ENCODE measurements at places on chromosomes 4 and X. TPM values are rescaled to one million over a fixed set of nuclear protein-coding genes. Genes with fewer than 3 reads are reported as not detected.

Gene TEX13C
- not detected for total RNA-seq

Gene HHIP
- 0.84 TPM for total RNA-seq

Gene NHS
- total RNA-seq: 4.4 TPM

Gene ZNF141
- total RNA-seq: 2.8 TPM

Gene ARX
- total RNA-seq: not detected

Gene SPATA4
- not detected for total RNA-seq

Gene PTTG2
- total RNA-seq: not detected

Gene PPEF2
- not detected for total RNA-seq

Gene MPC1L
- not detected for total RNA-seq

Gene IQSEC2
- total RNA-seq: 18.8 TPM

Gene RTL9
- total RNA-seq: 0.56 TPM

GRCh38 chrX:106611317-106611678 is 480 bp upstream of the RADX start:
- DNase-seq: no peak

GRCh38 chr4:43360296-43360695 is 467.8 kb downstream of the GRXCR1 start:
- no peak for DNase-seq

DNA sequence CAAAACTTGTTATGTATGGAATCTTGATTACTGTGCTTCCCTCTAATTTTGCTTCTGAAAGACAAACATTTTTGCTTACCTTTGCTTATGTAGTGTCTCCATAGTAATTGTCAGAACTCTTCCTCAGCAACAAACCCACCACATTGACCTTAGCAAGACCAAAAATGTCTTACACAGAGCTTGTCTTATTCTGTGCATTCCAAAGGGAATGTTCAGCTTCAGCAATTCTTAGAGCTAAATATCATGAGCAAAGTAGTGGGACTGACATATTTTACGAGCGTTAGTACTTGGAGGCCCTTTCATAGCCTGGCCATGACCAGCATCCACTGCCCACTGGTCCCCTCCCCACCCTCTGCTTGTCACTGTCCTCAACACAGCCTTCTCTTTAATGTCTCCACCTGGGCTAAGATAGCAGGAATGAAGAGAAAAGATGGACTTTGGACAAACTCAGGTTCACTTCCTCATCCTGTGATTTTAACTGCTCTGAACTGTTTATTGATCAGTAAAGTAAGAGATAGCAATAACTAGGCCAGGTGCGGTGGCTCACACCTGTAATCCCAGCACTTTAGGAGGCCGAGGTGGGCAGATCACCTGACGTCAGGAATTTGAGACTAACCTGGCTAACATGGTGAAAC is 15.5 kb upstream of the SH3D19 start:
- DNase-seq: peak; percentile 56

DNA sequence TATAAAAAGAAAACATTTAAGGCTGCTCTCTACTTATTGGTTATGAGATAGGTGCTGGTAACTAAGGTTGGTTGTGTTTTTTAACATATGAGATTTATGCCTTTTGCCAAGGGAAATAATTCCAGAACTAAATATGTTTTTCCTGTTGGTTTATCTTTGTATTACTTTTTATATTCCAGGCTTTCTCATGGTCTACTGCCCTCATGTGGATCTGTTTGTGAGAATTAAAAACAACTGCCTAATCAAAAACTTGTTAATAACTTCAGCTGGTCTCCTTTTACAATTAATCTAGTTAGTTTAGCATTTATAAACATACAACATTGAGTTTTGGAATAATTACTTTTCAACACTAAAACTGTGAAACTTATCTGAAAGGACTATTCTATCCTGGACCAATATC is 1208.3 kb downstream of the ADGRL3 start:
- DNase-seq: no peak

DNA sequence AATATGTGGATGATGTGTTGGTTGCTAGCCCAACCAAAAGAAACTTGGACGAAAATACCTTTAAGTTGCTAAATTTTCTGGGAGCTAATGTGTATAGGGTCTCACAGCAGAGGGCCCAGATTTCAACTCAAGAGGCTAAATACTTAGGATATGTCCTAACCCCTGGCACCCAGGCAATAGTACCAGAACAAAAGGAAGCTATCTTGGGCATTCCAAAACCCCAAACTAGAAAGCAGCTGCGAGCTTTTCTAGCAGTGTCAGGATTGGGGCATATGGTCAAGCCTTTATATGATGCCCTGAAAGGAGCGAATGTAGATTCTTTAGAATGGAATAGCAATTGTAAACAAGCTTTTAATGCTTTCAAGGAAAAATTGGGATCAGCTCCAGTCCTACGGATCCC is 10.6 kb downstream of the CXCL2 start:
- DNase-seq: no peak

GRCh38 chr4:52235552-52236201 is 184.6 kb downstream of the SPATA18 start:
- no peak for DNase-seq

DNA sequence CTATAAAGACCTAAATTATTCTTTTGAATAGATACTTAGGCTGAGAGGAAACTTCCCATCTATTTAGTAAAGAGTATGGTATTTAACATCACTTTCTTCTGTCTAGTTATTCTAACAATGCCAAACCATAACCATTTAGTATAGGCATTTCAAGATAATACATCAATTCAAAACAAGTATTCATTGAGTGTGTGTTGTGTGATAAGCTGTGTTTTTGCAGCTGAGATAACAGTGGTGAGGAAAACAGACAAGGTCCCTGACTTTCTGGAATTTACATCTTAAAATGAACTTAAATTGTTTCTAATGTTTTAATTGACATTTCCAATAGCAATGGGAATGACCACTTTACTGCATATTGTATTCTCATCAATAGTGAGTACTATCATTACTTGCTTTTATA is 22.4 kb upstream of the TSPAN5 start:
- DNase-seq: no peak

- no peak for DNase-seq
Observed at GRCh38 chr4:183447646-183448045, 3.2 kb downstream of the CDKN2AIP start.

DNA sequence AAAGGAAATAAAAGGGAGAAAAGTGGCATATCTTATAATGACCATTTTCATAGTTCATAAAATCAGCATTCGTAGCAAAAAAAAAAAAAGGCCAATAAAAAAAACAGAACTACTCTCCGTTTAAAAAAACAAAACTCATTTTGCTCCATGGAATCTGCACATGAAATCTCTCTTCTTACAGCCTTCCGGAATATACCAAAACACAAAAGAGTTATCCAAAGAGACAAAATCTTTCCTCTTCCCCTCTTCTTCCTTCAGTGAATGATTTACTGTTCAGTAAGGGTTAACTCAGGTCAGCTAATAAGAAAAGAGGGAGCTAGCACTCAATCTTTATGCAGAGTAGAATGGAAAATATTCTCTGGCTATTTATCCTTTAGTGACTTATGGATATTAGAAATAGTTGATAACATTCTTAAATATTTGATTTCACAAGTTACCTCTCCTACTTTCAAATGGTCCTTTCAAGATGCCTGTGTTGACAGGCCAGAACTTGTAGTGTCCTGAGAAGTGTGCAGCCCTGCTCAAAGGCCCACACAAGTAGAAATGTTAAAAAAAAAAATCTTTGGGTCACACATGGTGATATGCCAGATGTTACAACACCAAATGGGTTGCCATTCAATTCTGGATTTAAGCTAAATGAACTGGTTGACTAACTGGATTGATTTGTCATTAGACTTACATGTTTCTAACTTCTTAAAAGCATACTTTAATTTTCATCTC is 42.1 kb downstream of the PDGFC start:
- no peak for DNase-seq

DNA sequence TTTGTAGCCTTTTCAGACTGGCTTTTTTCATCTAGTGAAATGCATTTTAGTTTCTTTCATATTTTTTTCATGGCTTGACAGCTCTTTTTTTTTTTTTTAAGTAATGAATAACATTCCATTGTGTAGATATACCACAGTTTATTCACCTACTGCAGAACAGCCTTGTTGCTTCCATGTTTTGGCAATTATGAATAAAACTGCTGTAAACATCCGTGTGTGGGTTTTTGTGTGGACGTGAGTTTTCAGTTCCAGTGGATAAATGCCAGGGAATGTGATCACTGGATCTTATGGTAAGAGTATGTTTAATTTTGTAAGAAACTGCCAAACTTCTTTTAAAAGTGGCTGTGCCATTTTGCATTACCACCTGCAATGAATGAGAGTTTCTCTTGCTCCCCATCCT is 160.8 kb downstream of the SOWAHB start:
- no peak for DNase-seq

- no peak for DNase-seq
Observed at GRCh38 chr4:104915373-104915772, 231.3 kb upstream of the TET2 start.

DNA sequence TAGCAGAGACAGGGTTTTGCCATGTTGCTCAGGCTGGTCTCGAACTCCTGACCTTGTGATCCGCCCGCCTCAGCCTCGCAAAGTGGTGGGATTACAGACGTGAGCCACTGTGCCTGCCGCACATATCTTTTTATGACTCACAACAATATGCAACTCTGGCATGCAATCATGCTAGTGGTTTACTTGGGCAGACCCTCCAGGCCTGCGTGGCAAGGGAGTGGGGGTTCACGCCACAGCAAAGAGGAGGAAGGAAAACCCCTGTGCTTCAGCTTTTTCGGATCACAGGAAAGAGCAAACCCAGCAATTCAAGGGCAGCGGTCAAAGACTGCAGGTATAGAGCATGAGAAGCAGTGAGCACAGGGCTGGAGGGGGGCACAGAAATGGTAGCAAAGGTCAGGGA is 48.3 kb upstream of the CD99 start:
- DNase-seq: no peak

- DNase-seq: peak; percentile 2
Observed at GRCh38 chr4:76212851-76213414, 691 bp downstream of the SCARB2 start.
